ENCODE measurements at places on chromosomes 12 and 14.

- DNase-seq = no peak
Observed at GRCh38 chr14:61462566-61463193, 141.3 kb downstream of the PRKCH start.

- DNase-seq = no peak
Observed at GRCh38 chr14:99036611-99037293, 235.2 kb downstream of the BCL11B start.

DNA sequence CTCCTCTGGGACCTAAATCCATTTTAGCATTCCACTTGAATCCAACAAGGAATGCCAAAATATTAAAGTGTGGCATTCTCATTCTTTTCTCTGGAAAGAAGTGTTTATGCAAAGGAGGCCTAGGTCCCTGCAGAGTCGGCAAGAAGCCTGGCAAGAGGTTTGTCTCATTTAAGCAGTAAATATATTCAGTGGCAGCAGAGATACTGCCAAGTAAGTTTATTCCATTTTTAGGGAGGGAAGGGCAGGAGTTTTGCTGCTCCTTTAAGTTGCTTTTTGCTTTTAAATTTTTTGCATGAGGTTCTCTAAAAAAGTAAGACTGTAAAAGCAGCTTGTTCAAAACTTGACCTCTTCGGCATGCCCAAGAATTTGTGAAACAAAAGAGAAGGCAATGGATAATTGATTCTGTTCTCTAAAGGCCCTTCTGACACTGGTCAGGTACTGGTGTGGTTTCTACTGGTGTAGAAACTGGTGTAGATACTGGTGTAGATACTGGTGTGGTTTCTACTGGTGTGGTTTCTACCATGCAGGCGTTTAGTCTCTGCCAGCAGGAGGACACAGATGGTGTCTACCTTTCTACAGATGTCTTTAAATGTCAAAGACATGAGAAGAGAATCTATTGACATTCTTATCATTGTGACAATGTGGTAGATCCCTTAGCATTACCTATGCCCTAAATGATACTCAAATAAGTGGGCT, 107.3 kb downstream of the SAMD4A start:
- no peak for DNase-seq

- DNase-seq = no peak
Observed at GRCh38 chr12:100789146-100789545, 5.4 kb upstream of the ANO4 start.

GRCh38 chr12:53096089-53096741, 1.3 kb upstream of the IGFBP6 start:
- no peak for DNase-seq

- no peak for DNase-seq
Observed at GRCh38 chr12:77493302-77494168, 337.2 kb upstream of the NAV3 start.
